ENCODE measurements at places on chromosomes 5 and 9.

- DNase-seq = no peak
Observed at GRCh38 chr9:135665795-135666189, 2.7 kb downstream of the LCN9 start.

DNA sequence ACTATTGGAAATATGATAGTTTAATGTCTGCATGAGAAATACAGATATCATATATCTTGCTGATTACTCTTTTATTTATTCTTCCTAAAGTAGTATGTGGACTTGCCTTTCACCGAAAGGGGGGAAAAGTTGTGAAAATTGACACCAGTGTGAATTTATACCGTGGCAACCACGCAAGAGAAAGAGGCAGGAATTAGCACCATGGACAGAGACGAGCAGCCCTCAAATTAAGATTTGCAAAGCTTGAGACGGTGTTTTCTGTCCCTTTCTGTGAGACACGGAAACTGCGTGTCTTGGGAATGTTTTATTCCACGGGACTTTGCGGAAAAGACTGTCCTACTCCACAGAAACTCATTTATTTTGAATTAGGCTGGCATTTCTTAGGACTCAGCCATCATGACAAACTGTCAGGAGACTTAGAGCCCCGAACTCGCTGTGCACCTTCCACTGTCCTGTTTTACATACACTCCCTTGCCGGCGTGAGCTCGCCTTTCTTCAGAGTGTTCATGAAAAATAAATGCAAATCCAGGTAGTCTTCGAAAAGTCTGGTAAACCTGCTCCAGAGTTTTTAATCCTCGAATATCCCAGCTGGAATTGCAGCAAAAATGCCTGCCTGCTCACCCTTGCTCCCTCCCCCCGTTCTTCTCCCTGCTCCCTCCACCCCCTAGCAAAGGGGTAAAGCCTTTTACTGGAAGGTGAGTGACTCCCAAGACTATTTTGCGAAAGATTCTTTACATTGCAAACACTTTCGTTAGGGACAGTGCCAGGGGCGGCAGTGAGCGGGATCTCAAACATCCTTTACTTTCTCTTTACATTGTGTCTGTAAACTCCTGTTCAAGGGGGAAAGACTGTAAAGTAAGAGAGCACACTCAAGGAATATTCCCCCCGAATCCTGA is 3.8 kb upstream of the ELAVL2 start:
- no peak for DNase-seq

DNA sequence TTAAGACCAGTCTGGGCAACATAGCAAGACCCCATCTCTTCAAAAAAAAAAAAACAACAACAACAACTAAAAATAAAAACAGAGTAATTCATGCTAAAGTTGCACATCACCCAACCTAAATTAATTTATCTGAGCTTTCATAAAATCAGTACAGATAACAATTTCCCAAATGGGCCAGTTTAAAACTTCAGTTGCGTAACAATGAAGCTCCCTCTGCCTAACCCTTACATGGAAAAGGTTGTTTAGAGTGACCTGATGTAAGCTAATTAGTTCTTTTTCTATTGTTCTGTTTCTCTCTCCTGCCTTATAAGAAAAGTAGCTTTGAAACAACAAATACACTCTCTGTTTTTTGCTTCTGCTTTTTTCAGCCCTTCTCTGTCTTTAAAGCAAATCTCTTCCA is 46.2 kb upstream of the SLC28A3 start:
- DNase-seq = no peak

- DNase-seq = no peak
Observed at GRCh38 chr9:83047839-83048775, 14.8 kb downstream of the RASEF start.

DNA sequence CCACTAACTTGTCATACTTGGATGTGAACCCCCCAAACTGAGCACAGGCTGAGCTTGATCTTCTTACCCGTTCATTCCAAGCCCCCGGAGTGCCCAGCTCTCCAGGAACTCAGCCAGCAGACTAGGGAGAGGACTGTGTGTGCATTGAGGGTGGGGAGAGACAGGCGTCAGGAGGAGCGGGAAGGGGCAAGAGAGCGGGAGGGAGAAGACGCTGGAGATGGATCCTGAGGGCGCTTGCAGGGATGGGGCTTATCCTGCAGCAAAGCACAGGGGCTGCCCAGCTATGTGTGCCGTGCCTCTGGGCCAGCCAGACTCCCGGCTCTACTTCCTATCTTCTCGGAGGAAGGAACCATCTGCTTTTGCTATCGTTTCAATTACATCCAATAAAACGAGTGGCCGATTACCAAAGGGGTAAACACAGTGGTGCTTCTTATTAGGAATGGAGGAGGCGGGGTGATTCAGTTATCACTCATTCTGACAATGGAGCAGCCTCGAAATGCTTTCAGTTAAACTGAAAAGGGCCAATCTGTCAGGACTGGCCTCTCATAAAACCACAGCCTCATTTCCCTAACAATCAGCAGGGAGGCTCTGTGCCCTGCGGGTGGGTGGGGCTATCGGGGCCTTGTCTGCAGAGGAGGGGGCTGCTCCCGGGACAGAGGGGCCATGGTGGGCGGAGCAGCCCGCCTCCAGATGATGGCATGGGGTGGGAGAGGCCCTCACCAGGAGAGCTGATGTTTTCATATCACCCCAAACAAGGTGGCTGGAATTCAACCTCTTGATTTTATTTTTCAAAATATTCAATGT is 168.2 kb downstream of the DAB2IP start:
- DNase-seq = no peak

GRCh38 chr9:72038408-72038807 is 22.0 kb downstream of the C9orf57 start:
- no peak for DNase-seq

GRCh38 chr5:52007230-52007858 is 624.1 kb downstream of the ISL1 start:
- DNase-seq = no peak

DNA sequence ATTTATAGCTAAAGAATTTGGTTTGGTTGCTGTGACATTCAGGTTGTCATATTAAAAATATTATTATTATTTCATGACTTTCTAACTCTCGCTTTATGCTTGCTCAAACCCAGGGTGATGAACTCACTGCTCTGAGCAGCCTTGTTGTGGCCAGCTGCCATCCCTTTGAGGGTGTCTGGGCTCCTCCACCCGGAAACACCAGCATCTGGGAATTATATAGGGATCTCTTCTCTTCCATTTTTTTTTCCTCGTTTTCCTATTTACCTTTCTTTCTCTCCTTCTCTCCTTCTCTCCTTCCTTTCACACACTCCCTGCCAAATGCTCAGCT is 355.8 kb upstream of the SMARCA2 start:
- DNase-seq = no peak

All from activated naive CD4-positive, alpha-beta T cell (primary cell).